Lower leg skin (tissue), 4 donors: ENCODE measurements at places on chromosomes 16 and 17. TPM values are rescaled to one million over a fixed set of nuclear protein-coding genes. Genes with fewer than 3 reads are reported as not detected.
A peak's percentile ranks its signal among the peaks of the same experiment; 100 is the strongest.

DNA sequence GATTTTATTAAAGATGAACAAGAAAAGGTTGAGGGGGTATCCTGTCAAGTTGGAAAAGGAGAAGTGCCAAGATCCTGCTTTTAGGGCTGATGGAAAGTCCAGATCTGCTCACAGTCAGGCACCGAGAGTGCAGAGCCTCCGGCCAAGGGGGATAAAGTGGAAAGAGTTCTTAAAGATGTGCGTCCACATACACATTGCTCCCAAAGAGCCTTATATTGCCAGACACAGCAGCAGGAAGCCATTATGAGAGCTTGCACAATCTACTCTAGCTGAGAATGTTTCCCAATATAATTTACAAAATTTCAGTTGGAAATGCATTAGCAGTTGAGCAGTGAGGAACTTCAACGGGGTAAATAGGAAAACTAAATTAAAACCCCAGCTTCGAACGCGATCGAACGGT lies 95.6 kb downstream of the SALL1 start:
- DNase-seq, result peak; percentile 28

DNA sequence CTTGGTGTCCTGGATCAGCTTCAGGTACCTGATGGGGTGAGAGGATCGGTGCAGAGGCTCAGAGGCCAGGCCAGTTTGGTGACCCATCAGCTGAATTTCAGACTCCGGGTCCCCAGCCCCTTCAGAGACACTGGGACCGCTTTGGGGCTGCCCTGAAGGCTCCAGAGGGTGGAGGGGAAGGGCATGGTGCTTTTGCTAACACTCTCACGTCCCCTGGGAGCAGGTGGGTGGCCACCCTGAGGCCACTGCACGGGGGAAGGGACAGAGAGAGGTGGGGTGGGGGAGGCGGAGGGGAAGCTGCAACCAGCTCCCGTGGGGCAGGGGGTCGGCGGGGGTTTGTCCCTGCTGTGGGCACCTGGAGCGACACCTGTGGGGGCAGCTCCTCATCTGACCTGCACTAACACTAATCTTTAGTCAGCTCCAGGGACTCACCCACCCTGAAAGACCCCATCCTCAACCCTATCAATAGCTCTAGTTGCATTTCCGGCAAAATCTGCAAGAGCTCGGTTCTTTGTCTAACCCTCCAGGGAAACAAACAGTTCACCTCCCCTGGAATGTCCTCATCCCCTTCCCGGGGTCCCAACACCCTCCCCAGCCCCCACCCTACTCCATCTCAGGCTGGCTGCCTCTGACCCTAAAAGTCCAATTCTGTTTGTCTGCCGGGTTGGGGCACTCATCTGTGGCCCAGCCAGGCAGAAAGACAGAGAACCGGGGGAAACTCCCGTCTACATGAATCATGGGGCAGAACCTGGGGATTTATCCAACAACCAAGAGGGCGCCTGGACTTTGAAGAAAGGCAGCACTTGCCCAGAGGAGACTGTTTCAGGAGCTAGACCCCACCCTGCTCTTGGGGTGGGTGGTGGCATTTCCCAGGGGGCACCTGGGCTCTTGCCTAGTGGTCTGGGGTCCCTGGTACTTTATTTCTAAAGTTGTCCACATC lies 91.9 kb upstream of the CBX4 start:
- no peak for DNase-seq

DNA sequence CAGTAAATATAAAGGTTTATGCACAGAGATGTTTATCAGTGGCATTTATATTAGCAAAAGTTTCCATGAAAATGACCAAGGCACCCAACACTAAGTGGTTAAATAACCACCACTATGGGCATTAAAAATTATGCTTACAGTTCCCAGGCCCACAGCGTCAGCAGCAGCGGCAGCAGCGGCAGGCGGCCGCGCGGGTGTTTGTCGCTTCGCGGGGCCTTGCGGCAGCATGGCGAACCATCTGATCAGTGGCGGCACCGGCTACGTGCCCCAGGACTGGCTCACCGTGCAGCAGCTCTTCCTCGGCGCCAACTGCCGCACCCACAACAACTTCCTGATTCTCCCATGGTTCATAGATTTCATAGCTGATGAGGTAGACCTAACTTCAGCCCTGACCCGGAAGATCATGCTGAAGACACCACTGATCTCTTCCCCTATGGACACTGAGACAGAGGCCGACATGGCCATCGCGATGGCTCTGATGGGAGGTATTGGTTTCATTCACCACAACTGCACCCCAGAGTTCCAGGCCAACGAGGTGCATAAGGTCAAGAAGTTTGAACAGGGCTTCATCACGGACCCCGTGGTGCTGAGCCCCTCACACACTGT lies 71.0 kb downstream of the GRIN2A start:
- no peak for DNase-seq

DNA sequence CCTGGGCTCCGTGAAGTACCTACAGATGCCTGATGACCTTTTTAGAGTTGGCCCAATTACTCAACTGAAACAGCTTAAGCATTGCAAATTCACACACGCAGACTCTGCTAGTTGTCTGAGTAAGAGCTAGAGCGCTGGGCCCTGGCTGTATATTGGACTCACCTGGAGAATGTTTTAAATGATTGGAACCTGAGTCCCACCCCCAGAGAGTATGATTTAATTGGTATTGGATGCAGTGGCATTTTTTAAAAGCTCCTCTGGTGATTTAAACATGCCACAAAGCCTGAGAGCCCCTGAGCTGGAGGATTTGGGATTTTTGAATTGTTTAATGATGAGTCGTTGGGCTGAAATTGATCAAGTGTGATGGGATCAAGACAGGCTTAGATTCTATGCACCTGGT lies 143.9 kb upstream of the SDK2 start:
- DNase-seq, result no peak

GRCh38 chr17:2084036-2084765 lies 29.3 kb downstream of the HIC1 start:
- peak; percentile 74 for DNase-seq

- no peak for DNase-seq
Observed at GRCh38 chr16:47204736-47205504, 61.2 kb upstream of the NETO2 start.

DNA sequence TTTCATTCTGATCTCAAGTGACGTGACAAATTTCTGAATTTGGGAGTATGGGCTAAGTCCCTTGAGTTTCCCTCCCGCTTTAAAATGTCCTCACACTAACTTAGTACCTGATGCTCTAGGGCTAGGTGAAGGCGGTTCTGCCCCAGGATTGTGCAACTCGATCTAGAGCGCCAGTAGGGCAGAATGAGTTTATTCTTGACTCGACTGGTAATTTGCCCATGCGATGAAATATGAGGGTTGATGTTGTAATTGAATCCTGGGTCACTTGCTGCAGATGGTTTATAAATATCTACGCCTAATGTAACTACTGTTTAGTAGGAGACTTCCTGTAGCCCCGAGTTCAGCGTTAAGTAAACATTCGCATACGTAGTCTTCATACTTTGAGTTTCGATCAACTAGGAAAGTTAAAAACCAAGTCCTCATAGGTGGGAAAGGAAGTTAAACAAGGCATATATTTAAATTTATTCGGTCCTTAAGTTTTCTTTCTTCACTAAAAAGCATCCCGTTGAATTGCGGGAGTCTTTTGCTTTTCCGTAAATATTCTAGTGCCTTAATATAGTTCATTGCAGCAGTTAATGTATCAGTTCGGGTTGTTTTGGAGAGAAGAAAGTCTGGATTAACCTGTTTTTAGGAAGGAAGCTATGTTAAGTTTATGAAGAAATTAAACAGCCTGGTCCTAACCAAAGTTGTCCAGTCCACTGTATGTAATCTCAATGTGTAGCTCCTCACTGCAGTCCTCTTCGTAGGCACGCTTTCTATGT lies 1.6 kb downstream of the CTCF start:
- DNase-seq, result peak; percentile 76

DNA sequence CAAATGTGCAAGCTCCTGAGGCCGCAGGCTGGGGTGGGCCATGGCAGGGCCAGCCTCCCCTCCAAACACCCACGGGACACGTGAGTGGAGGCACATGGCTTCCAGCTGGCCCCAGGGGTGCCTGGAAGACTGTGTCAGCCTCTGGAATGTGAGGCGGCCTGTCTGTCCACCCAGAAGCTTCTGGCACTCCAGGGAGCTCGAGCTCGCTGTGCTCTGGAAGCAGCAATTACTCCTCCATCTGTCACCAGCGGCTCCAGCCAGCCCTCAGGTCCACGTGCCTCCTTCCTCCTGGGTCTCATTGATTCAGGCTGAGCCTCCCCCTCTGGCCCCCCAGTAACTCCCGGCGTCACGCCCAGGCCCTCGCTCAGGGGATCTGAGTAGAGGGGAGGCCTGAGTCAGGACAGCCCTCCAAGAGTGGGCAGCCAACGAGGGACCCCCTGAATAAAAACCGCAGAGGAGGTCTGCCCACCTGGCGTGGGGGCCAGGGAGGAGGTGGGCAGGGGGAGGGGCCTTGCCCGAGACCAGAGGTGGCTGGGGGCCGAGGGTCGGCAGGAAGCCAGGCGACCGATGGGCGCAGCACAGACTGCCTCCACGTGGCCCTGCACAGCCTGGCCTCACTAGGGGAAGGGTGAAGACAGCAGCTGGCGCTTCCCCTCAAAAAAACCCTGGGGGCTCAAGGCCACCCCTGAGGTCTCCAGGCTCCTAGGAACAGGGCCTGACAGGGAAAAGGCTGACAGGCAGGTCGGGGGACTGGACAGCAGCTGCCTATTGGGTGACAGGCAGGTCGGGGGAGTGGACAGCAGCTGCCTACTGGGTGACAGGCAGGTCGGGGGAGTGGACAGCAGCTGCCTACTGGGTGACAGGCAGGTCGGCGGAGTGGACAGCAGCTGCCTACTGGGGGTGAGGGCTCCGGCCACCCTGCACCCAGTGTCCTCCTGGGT lies 11.9 kb downstream of the PIEZO1 start:
- DNase-seq, result no peak

DNA sequence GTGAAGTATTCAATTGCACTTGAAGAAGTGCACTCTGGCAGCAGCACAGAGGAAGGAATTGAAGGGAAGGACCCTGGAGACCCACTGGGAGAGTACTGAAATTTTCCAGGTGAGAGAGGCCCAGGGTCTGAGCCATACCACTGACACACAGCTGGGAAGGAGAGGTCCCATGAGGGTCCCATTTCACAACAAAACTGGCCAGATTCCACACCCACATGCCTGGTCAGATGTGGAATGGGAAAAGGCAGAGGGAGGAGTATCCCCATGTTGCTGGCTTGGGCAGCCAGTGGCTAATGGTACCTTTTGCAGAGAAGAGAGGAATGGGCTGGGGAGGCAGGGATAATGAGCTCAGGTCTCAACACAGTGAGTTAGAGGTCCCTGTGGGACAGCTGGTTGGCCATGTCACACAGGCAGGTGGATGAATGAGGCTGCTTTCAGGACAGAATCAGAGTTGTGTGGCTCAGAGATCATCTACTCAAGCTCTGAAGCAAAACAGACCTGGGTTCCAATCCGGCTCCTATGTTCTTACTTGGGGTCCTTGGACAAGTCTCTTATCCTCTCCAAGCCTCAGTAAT lies 26.2 kb upstream of the NGFR start:
- DNase-seq, result peak; percentile 22

- DNase-seq, result no peak
Observed at GRCh38 chr17:34246446-34246845, 8.6 kb upstream of the CCL2 start.

GRCh38 chr17:69637446-69638156 lies 223.1 kb downstream of the MAP2K6 start:
- DNase-seq, result no peak

DNA sequence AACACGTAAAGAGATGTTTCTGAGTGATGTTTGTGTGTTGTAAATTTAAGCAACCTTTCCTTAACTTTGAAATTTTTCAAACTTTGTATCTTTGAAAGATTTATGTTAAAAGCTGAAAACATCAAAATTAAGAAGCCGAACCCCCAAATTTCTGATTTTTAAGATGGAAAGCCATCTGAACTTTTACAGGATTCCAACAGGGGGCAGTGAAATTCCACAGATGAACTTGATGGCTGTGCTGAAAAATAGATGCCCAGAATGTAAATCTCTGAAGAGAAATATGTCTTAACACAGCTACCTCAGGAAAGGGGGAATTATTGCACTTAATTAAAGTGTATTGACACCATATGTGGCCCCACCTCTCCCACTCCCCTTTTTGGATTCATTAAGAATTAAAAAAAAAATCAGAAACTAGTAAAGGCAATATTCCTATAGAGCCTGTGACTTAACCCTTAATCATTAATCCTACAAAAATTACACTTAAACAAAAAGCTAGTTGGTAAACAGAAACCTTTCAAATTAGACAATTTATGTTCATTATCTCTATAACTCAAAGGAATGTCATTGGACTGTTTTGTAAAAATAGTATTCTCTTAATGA lies 597.9 kb downstream of the KCNJ2 start:
- no peak for DNase-seq

- DNase-seq, result peak; percentile 43
Observed at GRCh38 chr16:29943846-29944799, 17.8 kb upstream of the TMEM219 start.

GRCh38 chr17:969811-970355 lies 9.7 kb downstream of the NXN start:
- DNase-seq, result no peak

GRCh38 chr16:59707436-59708226 lies 973.5 kb upstream of the GOT2 start:
- DNase-seq, result no peak

DNA sequence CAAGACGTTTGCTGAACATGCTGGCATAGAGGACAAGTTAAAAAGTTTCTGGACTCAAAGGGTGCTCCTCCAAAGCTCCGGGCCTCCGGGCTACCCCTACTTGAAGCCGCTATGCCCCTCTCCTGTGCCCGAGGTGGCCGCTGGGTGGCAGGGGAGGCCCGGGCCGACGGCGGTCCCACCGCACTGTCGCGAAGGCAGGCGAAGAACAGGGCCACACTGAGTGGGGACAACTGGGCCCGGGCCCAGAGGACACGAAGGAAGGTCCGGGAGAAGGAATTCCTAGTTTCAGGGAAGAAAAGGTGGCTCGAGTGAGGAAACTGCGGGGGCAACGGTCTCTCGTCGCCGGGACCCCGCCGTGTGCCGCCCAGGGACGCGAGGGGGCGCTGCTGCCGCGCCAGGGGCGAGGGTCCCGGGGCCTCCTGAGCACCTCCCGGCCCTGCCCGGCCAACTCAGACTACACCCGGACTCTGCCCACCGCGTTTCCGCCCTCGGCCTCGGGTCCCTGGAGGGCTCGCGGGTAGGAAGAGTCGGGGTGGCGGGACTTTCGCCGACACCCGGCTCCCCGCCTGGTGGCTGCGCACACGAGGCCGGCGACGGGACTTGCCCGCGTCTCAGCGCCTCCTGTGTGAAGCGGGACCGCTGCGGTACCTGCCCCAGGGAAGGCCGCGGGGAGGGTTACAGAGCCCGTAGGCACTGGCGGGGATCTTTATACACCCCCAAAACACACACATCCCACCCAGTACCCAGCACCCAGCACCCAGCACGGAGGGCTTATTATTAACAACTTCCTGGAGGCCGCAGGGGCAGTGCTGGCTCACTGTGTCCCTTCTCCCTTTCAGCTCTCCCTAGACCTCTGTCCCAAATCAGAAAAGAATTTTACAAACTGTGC lies 772 bp upstream of the CHCT1 start:
- peak; percentile 35 for DNase-seq

Gene BEAN1
- not detected for total RNA-seq

Gene OTOA
- total RNA-seq, result not detected

Gene SMIM36
- total RNA-seq, result not detected

Gene ABCA8
- 13.7 TPM for total RNA-seq

Gene TEKT1
- total RNA-seq, result not detected

Gene KLHL10
- total RNA-seq, result not detected

Gene OTOP3
- 1.1 TPM for total RNA-seq

Gene RAMP2
- 9.6 TPM for total RNA-seq

Gene ABCA3
- 9.4 TPM for total RNA-seq

Gene NGFR
- total RNA-seq, result 3.0 TPM

Gene KCNJ2
- total RNA-seq, result 10.4 TPM

Gene LITAFD
- total RNA-seq, result not detected

Gene HS3ST3A1
- 21.2 TPM for total RNA-seq
